ENCODE measurements at places on chromosomes 6 and 20.

DNA sequence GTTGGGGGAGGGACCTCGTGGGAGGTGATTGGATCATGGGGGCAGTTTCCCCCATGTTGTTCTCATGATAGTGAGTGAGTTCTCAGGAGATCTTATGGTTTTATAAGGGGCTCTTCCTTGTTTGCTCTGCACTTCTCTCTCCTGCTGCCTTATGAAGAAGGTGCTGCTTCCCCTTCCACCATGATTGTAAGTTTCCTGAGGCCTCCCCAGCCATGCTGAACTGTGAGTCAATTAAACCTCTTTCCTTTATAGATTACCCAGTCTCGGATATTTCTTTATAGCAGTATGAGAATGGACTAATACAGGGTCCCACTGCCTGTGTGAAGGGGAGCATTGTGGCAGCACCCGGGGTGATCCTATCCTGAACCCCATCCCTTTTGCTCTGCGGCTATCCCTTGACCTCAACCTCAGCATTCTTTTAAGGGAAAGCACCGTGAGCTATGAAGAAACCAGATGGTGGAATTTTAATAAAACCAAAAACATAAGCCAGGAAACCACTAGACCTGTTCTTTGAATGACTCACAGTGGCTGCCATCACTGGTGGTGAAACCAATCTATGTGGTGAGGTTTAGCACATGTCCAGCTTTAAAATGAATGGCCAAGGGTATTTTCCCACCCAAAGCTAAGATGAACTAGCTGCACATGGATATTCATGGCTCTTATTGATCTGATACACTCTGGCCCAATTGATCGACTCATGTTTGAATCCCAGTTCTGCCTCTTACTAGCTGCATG lies 62.2 kb downstream of the ZDHHC14 start:
- no peak for DNase-seq

DNA sequence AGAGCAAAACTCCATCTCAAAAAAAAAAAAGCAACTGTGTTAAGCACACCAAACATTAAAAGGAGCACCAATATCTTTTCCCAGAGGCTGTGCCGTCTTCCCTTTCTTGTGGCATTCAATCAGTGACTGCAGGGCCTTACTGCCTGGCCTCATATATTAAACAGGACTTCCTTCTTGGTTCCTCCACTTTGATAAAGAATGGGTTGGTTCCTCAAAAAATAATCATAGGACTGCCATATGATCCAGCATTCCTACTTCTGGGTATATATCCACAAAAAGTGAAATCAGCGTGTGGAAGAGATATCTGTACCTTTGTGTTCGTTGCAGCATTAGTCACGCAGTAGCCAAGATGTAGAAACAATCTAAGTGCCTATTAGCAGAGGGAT lies 40.3 kb upstream of the GFOD1 start:
- no peak for DNase-seq

GRCh38 chr6:168315596-168315995 lies 4.0 kb downstream of the DACT2 start:
- no peak for DNase-seq

- DNase-seq: peak; percentile 4
These were observed 53.3 kb upstream of the DACT2 start for GRCh38 chr6:168372889-168373288.

- peak; percentile 86 for DNase-seq
These were observed at the start of gene FBXL4 for GRCh38 chr6:98947411-98948292. FBXL4 (minus strand) TSS chr6:98947946; CDS start chr6:98926988, 20,958 bp downstream.

GRCh38 chr6:72788188-72788587 lies 166.3 kb downstream of the KCNQ5 start:
- DNase-seq: no peak

GRCh38 chr6:9086331-9086730 lies 651.0 kb upstream of the SLC35B3 start:
- DNase-seq: no peak

DNA sequence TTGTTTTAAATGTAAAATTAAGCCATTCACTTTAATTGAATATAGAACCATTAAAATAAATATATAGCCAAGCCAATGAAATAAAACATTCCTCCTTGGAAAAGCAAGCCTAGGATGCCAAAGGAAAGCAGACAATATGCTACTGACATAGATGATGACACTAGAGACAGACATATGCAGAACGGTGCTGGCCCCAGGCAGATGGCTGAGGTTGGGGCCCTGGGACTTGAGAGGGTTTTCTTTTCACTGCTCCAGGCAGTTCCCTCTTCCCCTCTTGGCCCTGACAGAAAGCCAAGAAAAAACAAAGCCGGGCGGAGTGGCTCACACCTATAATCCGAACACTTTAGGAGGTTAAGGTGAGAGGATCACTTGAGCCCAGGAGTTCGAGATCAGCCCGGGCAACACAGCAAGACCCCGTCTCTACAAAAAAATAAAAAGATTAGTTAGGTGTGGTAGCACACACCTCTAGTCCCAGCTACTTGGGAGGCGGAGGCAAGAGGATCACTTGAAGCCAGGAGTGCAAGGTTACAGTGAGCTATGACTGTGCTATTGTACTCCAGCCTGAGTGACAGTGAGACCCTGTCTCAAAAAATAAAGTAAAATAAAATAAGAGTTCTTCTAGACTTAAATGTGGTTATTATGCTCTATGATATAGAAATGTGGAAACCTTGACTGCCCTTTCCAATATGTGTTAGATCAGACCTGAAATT lies 31.2 kb downstream of the FASTKD5 start:
- DNase-seq: no peak

DNA sequence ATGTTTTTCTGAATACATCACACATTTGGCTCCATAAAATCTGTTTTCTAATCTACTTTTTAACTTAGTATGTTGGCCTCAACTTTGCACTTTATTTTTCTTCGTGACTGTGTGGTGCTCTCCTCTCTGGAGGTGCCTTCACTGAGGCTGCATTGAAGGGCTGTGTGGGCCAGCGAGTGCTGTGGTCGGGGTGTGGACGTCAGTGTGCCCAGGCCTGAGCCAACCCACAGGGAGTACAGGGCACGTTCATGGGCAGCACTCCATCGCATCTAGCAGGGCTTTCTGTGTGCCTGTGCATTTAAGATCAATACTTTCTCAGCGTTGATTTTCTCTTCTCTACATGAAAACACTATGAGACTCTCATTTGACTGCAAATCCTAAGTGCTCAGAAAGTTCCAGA lies 37.8 kb downstream of the DACT2 start:
- DNase-seq: no peak

DNA sequence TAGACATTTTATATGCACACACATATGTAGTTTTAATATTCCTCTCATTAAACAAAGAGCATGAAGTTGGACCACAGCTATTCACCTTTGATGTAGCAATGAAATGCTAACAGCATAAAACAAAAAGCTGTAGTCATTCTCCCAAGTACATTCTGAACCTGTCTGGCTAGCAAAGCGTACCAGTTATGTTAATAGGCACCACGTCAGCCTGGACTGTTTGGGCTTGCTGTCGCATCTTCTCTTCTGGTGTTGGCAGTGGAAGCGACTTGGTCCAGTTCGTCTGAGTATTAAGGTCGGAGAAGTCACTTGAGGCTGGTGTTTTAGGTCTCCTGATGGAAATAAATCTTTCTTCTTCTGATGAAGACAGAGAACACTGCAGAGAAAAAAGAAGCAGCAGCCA lies 42.8 kb downstream of the HEBP2 start:
- DNase-seq: no peak

DNA sequence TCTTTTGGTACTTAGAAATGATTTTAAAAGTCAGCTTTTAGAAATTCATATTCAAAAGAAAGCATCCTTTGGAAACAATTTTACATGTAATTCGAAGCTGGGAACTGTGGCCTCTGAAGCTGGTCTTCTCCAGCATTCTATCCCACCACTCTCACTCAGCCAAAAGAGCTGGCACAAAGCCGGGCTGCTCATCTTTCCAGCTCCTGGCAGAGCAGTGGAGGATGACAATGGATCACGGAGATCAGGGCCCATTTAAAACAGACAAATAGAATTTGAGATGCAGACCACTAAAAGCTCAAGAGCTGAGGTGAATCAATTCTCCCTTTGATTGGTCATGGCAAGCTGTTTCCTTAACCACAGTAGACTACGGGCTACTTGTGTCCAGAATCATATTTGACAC lies 60.6 kb downstream of the OTOR start:
- DNase-seq: no peak

DNA sequence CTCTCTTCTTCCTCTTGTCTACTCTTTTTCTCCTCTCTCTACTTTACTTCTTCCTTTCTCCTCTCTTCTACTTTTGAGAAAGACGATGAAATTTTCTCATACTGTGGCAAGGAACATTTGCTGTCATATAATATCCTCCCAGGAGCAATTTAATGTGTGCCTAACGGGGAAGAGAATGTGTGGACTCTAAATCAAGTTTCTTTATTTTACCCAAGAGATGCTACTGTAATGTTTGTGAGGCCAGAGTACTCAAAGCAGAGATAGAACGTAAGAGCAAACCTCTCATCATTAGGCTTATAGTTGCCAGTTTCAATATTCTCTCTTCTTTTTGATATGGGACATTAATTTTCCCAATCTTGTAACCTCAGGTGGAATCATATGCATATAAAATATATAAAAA lies 801.4 kb downstream of the BCKDHB start:
- DNase-seq: no peak

DNA sequence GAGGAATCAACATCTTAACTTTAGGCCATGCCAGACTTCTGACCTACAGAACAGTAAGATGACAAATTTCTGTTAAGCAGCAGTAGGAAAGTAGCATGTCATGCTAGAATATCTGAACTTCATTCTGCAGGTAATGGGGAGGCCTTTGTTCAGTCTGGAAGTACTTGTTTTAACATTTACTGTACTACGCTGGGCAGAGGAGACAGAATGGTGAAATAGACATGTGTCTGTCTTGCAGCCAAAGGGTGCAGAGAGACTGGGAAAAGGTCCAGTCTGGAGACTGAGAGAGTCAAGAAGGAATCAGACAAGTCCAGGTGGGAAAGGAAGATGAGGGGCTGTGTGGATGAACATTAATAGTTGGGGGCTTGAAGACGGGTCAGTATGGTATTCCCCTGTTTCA lies 17.5 kb upstream of the ZBTB2 start:
- DNase-seq: no peak

DNA sequence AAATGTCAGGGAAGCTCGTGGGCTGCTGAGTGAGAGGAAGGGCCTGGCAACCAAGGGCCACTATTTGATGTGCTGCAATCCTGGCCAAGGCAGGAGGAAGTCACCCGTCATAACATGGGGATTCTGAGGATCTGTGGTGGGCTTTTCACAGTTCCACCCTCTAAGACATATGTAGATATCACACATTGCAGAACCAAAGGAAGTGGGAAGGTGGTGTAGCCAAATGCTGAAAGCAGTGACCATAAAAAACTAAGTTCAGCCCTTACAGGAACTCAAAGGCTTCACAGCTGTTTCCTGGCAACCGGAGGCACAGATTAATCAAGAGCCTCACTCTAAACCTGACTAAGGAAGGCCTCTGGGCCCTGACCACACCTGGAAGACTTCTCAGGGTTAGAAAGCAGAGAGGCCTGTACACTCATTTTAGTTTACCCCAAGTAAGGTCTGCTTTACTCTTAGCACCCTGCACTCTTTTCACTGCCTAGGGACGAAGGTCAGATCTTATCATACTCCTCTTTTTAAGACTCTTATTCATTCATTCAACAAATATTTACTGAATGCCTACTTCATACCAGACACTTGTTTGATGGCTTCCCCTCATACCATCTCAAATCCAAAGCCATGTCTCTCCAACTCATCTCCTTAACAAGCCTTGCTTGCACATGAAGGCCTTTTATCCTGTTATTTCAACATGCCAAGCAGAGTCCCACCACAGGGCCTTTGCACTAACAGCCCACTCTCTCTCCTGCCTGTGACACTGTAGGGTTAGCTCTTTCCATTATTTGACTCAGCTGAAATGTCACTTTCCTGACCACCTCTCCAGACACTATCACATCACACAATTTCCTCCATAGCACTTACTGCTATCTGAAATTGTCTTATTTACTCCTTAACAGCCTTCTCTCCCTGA lies 2.6 kb downstream of the UBE2V1 start:
- DNase-seq: no peak

- no peak for DNase-seq
These were observed 67.1 kb downstream of the TASP1 start for GRCh38 chr20:13571662-13572061.

- no peak for DNase-seq
These were observed 118.1 kb downstream of the FAM120B start for GRCh38 chr6:170424604-170425126.

DNA sequence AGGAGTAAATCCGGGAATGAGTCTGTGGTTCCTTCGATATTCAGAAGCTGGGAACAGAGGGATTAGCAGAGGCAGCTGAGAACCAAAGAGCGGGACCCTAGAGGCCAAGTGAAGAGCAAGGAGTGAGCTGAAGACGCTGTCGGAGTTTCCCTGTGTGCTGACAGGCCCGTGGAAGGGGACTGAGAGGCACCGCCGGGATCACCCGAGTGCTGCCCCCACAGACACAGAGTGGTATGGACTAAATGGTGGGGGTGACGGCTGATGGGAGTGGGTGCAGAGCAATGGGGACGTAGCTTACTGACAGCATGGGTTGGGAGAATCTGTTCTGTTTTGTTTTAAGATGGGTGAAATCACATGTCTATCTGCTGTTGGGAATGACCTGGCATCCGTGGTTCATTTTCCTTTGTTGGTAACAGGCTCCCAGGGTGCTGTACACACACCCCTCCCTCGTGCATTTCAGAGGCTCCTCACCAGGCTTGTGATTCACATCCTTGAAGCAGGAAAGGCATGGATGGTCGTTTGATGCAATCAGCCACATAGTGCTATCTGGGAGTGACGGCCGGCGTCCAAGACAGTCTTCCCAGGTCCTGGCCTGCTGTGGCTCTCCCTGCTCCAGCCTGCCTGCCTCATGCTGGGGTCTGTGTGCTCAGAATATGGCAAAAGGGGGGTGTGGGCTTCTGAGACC lies 97.4 kb downstream of the THBS2 start:
- DNase-seq: no peak

DNA sequence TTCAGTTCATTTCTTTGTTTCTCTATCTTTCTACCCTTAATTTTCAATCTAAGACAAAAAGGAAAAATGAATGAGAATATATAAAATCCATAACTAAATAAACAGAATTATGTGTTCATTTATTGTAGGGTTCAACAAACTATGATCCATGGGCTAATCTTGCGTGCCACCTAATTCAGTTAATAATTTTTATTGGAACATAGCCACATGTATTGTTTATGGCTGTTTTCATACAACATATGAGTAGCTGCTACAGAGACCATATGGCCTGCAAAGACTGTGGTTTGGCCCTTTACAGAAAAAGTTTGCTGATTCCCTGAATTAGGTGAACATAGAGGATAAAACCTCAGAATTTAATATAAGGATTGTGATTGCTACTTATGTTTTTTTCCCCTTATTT lies 21.8 kb downstream of the SENP6 start:
- DNase-seq: no peak

DNA sequence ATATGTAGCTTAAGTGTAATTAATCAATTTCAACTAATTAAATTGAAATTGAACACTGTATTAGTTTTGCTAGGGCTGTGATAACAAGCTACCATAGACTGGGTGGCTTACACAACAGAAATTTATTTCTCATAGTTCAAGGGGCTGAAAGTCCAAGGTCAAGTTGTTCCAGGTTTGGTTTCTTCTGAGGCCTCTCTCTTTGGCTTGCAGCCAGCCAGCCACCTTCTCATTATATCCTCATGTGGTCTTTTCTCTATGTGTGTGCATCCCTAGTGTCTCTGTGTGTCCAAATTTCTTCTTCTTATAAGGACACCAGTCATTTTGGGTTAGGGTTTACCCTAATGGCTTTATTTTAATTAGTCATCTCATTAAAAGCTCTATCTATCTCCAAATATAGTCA lies 611.7 kb downstream of the UTRN start:
- no peak for DNase-seq

GRCh38 chr6:117352466-117353081 lies 73.2 kb downstream of the ROS1 start:
- DNase-seq: no peak

- no peak for DNase-seq
These were observed 14.5 kb downstream of the RMND1 start for GRCh38 chr6:151437401-151437800.
